Kidney tubule cell (primary cell): ENCODE measurements at places on chromosomes 3 and 15.

GRCh38 chr3:22606938-22607337, 596.2 kb upstream of the UBE2E2 start:
- peak; percentile 88 for DNase-seq

DNA sequence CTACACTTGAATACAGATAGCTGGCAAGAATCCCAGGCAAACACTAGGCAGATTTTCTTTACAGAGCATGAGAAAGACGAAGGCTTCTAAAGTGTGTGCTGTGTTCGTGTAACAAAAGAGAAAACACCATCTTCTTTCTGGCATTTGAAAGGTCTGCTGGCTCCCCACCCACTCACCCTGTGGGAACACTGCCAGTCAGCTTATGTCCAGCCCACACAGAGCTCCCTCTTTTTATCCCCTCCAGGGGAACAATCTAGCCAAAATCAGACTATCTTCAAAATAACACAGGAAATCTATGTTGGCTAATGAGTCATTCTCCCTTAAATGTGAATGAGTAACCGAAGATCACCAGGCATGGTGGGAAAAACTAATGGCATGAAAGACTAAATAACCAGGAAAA, 45.6 kb upstream of the PAQR5 start:
- peak; percentile 79 for DNase-seq

GRCh38 chr3:173371848-173372487, 25.6 kb upstream of the NLGN1 start:
- peak; percentile 45 for DNase-seq

GRCh38 chr3:192931825-192932224, 14.2 kb upstream of the MB21D2 start:
- no peak for DNase-seq

- DNase-seq, result no peak
Measured at GRCh38 chr3:126446791-126447190, 28.9 kb downstream of the ZXDC start.

- no peak for DNase-seq
Measured at GRCh38 chr3:50644561-50644960, 27.6 kb downstream of the MAPKAPK3 start.

DNA sequence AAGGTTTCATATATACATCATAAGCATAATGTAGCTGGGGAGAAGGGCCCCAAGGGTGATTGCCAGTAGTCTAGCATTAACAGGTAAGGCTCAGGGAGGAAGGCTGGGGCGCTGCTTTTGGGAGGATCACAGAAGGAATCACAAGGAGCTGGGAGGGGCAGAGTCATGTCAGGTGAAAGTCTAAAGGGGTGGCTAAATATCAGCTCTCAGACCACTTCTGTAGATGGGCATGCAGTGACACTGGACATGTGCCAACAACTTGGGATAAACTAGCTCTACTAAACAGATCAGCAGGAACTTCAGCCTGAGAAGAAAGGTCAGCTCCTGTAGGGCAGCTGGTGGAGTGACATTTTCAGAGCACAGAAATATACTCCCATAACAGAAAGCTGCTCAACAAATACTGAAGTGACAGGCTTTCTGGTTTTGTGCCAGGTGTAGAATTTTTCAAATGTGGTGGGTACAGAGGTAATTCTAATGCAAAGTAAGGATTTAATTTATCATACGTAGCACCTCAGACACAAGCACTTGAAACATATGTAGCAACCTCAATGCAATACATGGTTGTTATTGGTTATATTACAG, 79.4 kb downstream of the PEX5L start:
- DNase-seq, result no peak

DNA sequence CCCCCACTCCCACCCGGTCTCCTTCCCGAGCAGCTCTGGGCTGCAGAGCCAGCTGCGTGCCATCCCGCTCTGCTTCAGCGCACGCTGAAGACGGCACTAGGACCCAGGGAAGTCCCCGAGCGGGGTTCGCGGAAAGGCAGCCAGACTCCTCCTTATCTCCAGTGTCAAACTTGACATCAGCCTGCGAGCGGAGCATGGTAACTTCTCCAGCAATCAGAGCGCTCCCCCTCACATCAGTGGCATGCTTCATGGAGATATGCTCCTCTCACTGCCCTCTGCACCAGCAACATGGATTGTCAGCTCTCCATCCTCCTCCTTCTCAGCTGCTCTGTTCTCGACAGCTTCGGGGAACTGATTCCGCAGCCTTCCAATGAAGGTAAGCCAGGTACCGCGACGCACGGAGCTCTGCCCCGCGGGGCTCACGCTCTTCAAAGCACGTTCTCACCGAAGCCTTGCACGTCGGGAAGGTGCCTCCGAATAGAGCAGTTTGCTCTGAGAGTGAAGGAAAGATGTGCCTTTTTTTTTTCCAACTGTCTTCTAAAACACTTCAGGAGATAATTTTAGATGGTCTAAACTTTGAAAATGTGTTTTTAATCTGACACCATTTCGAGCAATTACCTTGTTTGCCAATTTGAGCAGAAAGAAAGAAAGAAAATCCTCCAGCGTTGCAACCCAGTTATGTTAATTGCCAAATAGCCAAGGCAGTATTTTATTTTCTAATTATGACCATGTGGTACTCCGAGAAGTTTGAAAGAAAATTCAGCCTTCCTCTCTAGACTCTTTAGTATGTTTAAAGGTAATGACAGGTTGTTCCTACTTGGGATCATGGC, at the start of gene EPHA3:
TSS of gene EPHA3 (plus strand) at position 161 of the 830 bp plus-strand sequence. CDS start at position 289, 128 bp downstream.
- peak; percentile 65 for DNase-seq

GRCh38 chr15:64772488-64772887, 2.9 kb downstream of the RBPMS2 start:
- DNase-seq, result no peak

DNA sequence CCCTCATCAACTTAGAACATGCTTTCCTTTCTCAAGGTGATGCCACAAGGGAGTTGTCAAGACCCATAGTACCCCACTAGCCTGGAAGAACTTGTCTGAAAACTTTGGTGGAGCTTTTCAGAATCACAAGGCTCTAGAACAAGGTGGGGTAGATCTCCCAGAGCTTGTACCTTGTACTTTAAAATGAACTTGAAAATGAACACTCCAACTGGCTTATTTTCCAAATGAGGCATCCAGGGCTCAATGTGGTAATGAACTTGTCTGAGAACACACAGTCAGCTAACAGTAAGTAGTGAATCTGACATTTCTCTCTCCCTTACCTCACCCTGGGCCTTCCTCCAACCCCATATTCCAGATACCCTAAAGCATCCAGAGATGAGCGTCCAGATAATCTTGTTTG, 81.8 kb upstream of the THBS1 start:
- DNase-seq, result no peak

GRCh38 chr3:49005998-49006397, 1.2 kb upstream of the WDR6 start:
- DNase-seq, result no peak

DNA sequence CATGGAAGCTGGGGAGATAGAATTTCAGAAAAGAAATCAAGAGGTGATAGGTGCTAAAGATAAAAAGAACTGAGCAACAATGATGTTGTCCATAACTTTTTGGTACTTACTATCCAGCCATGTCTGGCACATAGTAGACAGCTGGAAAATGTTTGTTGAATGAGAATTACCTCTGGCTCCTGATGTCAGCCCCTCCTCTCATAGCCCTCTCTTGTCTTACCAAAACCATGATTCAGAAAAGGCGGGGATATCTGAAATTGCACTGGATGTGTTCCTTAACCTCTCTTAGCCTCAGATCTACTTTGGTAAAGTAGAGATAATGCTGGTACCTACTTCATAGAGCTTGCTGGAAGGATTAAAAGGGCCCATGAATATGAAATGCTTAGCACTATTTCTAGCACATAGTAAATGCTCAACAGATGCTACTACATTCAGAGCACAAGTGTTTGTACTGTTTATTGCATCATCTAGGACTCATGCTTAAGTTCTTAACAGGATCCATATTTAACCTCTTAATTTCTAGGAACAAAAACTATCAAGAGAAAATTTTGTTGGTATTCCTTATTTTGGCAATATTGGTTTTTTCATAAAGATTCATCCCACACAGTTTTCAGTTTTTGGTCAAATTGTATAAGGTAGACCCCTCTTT, 780.9 kb upstream of the LMCD1 start:
- no peak for DNase-seq

DNA sequence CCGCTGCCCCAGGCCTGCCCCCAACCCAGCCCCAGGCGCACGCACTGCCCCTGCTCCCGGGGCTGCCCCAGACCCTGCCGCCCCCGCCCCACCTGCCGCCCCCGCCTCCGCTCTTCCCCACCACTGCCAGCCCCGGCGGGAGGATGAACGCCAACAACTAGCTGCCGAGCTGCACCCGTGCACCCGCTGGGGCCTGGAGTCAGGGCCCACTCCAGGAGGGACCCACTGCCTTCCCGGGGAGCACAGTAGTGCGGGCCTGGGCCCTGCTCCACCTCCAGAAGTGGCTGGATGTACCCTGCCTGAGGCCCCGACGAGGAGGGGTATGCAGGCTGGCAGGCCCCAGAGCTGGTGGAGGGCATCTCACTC, 10.9 kb downstream of the ZBTB47 start:
- no peak for DNase-seq

DNA sequence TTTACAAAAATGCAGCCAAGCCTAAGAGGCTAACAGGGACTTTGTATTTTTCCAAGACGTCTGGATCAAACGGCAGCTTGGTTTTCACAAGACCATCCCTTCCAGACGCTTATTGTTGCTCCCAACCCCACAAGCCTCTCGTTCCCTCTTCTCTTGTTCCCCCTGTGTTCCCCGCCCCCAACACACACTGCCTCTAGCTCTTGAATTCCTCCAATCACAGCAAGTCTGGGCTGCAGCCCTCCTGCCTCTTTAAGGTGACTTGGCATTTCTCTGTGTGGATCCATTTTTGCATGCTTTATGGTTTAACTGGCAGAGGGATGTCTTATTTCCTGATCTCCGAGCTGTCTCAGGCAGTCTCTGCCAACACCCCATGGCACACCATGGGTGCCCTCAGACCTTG, 182.2 kb downstream of the ABHD5 start:
- DNase-seq, result peak; percentile 48

- DNase-seq, result no peak
Measured at GRCh38 chr3:169146866-169147237, 516.7 kb downstream of the MECOM start.

GRCh38 chr3:157107037-157107436, 52.9 kb downstream of the CCNL1 start:
- DNase-seq, result no peak

DNA sequence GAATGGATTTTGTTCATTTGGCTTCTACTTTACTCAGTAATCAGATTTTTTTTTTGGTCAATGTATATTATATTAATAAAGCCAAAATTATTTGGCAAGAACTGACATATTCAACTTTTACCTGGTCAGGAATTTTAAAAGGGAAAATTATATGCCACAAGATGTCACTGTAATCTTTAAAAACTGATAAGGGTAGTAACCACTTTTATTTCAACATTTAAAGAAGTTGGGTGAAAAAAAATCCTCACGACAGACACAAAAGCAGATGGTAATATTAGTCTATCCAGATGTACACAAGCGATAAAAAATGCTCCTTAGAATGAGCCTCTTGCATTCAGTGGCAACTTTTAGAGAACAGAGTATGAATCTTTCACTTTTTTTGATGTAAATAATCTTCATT, 101.9 kb downstream of the SERPINI1 start:
- DNase-seq, result no peak

GRCh38 chr3:145854499-145854898, 306.5 kb downstream of the PLOD2 start:
- no peak for DNase-seq

DNA sequence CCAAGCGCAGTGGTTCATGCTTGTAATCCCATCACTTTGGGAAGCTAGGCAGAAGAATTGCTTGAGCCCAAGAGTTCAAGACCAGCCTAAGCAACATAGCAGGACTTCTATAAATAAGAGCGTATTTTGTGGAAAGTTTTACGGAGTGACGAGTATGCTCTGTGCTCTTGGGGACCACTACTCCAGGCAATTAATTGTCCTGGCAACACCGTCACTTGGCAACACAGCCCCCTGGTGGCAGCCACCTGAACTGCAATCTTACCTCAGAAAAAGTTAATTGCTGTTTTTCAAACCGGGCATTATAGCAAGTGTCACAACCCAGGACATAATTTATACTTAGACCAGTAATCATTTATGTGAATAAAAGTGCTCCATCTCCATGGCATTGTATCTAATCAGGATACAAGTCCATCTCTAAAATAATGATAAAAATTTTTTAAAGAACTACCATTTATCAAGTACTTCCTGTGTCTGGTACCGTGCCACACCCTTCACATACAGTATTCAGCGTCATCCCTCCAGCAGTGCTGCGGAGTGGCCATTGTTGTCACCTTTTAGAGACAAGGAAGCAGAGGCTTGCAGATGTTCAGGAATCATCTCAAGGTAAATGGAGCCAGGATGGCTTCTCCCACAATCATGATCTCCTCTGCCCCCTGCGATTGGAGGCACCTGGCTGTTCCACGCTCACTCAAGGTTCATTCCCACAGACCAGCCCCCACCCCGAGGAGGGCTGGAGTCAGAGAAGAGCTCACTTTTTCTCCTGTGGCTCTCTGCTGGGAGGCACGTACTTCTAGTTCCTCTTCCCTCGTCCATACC, 34.5 kb downstream of the PLA2G4D start:
- DNase-seq, result peak; percentile 44
